ENCODE measurements at places on chromosomes 5 and 9.

DNA sequence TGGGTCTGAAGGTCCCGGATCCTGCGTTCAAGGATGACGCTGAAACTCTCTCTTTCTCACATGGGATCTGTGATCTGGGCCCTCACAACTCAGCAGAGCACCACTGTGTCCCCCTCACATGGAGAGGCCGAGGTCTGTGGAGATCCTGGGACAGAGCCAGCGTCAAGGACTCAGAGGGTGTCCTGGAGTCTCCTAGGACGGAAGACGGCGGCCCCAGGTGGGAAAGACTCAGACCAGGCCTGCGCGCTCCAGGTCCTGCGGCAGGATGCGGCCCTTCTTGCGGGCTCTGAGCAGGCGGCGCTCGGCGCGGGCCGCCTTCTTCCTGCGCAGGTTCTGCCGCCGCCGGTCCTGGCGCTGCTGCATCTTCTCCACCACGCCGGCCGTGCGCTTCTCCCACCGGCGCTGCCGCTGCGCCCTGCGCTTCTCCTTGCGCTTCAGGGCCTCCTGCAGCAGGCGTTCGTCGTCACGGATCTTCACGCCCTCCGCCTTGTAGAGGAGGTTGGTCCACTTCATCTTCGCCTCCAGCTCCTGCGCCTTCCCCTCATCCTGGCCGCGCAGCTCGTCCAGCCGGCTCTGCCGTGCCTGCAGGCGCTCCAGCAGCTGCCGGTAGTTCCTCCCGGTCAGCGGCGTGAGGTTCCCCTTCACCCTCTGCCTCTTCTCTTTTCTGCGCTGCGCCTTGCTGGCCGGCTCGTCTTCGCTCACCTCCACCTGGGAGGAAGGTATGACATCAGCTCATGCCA is 4.2 kb downstream of the SURF6 start:
- no peaks in the 10 kb centered on the region for H3K36me3 ChIP-seq
- H3K4me3 ChIP-seq: no peak overlapping the region
- no peaks in the 10 kb centered on the region for H3K27me3 ChIP-seq
- H3K27ac ChIP-seq: no peak overlapping the region

DNA sequence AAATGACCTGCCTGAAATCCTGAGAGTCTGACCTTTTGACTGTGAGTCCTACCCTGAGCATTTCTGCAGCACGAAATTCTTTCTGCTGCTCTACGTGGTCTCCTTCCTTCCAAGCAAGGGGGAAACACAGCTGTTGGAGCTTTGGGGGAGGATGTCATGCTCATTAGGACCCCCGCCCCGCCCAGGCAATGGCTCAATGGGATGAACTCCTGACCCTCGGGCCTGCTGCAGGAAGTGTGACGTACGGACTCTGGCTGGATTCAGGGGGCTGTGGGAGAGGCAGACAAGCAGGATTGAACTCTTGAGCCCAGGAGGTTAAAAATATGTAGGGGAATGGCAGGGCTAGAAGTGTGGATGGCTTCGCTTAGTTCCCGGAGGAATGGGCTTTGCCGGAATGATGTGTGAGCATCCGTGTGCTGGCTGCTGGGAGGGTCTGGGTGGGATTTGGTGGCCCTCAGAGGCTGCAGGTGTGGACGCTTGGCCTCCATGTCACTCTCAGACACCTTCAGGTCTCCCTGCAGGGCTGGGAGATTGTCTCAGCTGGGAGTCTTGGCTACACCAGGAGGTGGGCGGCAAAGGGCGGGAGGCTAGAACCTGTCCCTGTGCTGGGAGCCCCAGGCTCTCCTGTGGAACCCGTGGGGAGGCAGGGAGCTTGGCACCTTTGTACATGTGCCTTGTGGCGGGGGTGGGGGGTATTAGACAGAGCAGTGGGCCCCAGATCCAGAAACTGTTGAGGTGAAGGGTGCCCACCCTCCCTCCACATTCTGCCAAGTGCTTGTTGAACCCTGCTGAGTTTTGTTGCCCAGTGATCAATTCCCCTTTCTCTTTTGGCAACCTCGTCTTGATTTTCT is 26.3 kb downstream of the STC2 start:
- peak; percentile 82 for DNase-seq
- H3K36me3 ChIP-seq: no peaks in the 10 kb centered on the region
- H3K27me3 ChIP-seq: peaks cover 7% of the 10 kb centered on the region
- no peak overlapping the region for H3K27ac ChIP-seq

- no peak for DNase-seq
- no peak overlapping the region for H3K27ac ChIP-seq
- no peaks in the 10 kb centered on the region for H3K4me1 ChIP-seq
- no peak overlapping the region for H3K4me3 ChIP-seq
Observed at GRCh38 chr5:121049971-121050370, 585.9 kb downstream of the PRR16 start.

- H3K4me1 ChIP-seq: peaks cover 16% of the 10 kb centered on the region
- no peak overlapping the region for H3K27ac ChIP-seq
- H3K4me3 ChIP-seq: peak overlapping the region; percentile 63
- H3K36me3 ChIP-seq: no peaks in the 10 kb centered on the region
Observed at GRCh38 chr5:154937186-154937717, 759 bp downstream of the GEMIN5 start.

DNA sequence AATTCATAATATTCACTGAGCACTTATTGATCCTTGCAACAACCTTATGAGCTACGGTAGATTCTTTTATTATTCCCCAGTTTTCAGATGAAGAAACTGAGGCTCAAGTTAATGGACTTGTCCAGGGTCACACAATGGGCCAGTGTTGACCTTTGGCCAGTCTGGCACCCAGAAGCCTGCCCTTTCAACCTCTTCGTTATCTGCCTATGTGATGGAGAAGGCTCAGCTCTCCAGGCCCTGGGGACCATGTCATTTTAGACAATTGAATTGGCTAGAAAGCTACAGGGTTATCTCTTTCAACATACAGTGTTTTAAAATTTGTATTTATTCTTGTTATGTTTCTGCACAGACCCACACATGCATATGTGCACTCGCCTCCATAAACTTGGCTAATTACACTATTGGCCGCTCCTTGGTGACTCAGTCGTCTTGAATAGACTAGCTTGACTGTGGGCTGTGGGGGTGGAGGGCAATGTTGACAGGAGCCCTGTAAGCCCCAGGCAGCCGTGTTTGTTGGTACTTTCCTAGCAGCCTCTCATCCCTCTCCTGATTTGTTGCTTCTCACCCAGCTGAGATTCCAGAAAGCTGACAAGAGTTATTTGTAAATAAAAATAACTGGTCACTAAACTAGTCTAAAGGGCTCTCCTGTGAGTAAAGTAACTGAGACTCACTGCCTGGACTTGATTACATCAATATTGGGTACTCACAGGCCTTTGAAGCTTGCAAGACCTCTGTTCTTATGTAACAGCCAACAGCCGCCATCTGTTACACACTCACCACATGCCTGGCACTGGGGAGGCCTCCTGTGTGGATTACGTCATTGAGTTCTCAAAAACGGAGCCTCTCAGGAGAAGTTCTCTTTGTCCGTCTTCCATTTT is 8.5 kb upstream of the ANGPTL2 start:
- H3K27ac ChIP-seq: peak overlapping the region; percentile 55
- no peak for DNase-seq
- H3K4me1 ChIP-seq: peaks cover 38% of the 10 kb centered on the region
- no peaks in the 10 kb centered on the region for H3K27me3 ChIP-seq
- no peak overlapping the region for H3K4me3 ChIP-seq
- no peaks in the 10 kb centered on the region for H3K36me3 ChIP-seq

- no peak overlapping the region for H3K4me3 ChIP-seq
- H3K27ac ChIP-seq: no peak overlapping the region
- peaks cover 38% of the 10 kb centered on the region for H3K4me1 ChIP-seq
- peaks cover 82% of the 10 kb centered on the region for H3K36me3 ChIP-seq
Observed at GRCh38 chr9:35741740-35742139, 7.3 kb downstream of the GBA2 start.
